GM23338 (cell line): ENCODE measurements at places on chromosomes 5 and 9. TPM values are rescaled to one million over a fixed set of nuclear protein-coding genes. Genes with fewer than 3 reads are reported as not detected.

The FBP2 gene
- not detected in 2 replicates for total RNA-seq

GRCh38 chr5:156386976-156387375, 60.0 kb downstream of the SGCD start:
- no peak for DNase-seq

GRCh38 chr5:67934976-67935375, 280.6 kb upstream of the PIK3R1 start:
- DNase-seq, result no peak

The TLX3 gene
- total RNA-seq, result 0.83 TPM in 1 of 2 replicates, not detected in the other
